ENCODE measurements at places on chromosomes 12 and 14. TPM values are rescaled to one million over a fixed set of nuclear protein-coding genes. Genes with fewer than 3 reads are reported as not detected.

DNA sequence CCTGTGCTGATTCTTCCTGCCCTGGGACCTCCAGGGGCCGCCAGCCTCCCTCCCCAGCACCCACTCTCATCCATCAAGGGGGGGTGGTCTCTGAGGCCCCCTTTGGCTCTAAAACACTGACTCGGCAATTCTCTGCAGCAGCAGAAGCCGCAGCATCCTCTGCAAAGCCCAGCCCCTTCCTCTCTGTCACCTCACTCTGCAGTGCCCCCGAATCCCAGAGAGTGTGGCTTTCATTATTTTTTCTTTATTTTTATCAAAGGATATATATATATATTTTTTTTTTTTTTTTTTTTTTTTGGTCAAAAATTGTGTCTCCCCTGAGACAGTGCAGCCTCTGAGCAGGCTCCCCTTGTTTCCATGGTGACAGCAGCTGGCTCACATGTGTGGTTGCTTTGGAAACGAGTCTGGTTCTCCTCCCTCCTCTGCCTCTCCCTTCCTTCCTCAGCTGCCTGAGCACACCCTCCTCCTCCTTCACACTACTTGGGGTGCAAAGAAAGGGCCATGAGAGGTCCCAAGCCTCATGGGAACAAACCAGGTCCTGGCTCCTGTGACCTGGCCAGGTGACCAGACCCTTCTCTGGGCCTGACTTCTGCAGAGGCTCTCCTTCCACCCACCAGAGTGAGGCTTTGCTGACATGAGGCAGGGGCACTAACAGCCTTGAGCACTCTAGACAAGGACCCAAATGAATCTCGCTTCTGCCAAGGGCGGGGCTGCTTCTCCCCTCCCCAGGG lies 100.5 kb downstream of the LRRC74A start:
- peak overlapping the region; percentile 3 for H3K4me3 ChIP-seq
- no peaks in the 10 kb centered on the region for H3K36me3 ChIP-seq
- H3K4me1 ChIP-seq = peaks cover 89% of the 10 kb centered on the region
- peak; percentile 76 for DNase-seq
- no peaks in the 10 kb centered on the region for H3K27me3 ChIP-seq
- H3K27ac ChIP-seq = peak overlapping the region; percentile 71

GRCh38 chr14:103250874-103251273 lies 83.2 kb upstream of the EIF5 start:
- DNase-seq = no peak
- H3K4me1 ChIP-seq = no peaks in the 10 kb centered on the region
- H3K36me3 ChIP-seq = no peaks in the 10 kb centered on the region
- no peak overlapping the region for H3K4me3 ChIP-seq
- H3K27me3 ChIP-seq = peaks cover 19% of the 10 kb centered on the region

FGF23 gene
- total RNA-seq = not detected

VWF gene
- total RNA-seq = 0.07 TPM

RPL10L gene
- total RNA-seq = not detected

DNA sequence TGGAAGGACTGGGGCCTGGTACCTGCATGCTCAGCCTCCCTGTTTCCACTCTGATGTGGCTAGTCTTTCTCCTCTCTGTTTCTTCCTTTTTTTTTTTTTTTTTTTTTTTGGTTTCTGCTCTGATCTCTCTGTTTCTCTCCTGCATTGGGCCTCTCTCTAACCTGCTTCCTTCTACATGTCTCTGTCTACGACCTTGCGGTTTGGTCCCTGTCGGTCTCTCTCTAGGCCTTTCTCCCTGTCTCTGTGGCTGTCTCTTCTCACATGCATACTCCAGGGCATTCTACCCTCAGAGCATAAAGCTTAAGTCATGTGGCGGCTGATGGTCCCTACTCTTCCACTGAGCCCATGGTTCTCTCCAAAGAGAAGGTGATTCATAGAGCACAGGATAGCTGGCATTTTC lies 1096.6 kb downstream of the BCL11B start:
- peaks cover 4% of the 10 kb centered on the region for H3K36me3 ChIP-seq
- peaks cover 99% of the 10 kb centered on the region for H3K4me1 ChIP-seq
- peak overlapping the region; percentile 53 for H3K4me3 ChIP-seq
